ENCODE measurements at places on chromosomes 16 and 17.
A peak's percentile ranks its signal among the peaks of the same experiment; 100 is the strongest.

GRCh38 chr16:23699100-23699499 lies 13.9 kb downstream of the ERN2 start:
- no peak for DNase-seq

DNA sequence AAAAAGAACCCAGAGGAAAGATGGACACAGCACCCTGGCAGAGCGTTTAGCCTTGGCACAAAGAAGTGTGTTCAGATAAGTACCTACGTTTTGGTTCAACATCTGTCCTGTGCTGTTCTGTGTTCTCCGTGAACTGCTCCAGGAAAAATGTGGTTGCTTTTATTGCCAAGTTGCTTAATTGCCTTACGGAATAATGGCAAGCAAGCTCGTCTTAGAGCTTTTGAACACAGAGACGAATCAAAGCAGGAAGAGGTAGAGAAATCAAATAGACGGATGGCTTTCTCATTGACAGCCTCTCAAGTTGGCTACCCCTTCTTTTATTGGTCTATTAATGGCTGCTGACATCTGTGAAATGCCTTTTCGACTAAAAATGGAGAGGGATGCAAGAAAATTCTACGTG lies 911.1 kb upstream of the EEF2KMT start:
- DNase-seq, result no peak

DNA sequence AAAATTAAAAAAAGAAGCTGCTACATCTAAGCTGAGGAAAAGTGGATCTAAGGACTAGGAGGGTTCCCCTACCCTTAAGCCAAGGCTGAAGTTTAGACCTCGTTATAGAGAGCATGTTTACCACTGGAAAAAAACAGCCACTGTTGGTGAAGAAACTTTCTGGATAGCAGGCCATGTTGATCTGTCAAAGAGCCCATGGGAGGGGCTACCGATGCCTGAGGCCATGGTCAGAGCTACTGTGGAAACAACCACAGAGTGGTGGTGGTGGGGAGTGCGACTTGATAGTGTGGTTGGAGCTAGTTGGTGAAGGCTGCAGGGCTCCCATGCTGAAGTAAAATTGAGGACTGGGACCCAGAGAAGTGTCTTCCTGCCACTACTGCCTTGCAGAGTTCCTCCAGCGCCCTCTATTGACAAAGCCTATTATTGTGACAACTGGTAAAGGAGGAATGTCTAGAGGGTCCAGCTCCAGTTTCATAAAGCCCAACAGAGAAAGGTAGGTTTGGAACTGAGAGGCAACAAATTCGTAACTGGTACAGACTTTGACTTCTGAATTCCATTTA lies 12.7 kb upstream of the FAM20A start:
- DNase-seq, result peak; percentile 64

- no peak for DNase-seq
These were observed 32.1 kb upstream of the JPT2 start for GRCh38 chr16:1645914-1646525.

GRCh38 chr17:14381606-14382005 lies 80.7 kb downstream of the HS3ST3B1 start:
- DNase-seq, result no peak

DNA sequence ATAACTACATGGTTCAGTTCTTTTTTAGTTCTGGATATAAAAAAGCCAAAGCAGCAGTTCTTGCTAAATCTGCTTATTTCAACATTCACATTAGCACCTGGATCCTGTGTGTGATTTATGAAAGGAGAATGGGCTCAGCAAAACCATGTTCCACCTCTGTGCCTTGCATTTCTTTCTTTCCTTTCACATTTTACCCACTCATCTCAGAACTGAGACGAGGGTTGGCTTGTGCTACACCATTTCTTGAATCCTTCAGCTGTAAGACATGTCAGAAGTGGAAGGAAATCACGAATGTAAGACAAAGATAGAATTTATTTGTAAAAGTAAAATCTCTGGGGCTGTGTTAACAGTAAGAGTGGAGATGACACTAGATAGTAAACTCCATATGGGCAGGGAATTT lies 1.2 kb upstream of the UTP6 start:
- no peak for DNase-seq

DNA sequence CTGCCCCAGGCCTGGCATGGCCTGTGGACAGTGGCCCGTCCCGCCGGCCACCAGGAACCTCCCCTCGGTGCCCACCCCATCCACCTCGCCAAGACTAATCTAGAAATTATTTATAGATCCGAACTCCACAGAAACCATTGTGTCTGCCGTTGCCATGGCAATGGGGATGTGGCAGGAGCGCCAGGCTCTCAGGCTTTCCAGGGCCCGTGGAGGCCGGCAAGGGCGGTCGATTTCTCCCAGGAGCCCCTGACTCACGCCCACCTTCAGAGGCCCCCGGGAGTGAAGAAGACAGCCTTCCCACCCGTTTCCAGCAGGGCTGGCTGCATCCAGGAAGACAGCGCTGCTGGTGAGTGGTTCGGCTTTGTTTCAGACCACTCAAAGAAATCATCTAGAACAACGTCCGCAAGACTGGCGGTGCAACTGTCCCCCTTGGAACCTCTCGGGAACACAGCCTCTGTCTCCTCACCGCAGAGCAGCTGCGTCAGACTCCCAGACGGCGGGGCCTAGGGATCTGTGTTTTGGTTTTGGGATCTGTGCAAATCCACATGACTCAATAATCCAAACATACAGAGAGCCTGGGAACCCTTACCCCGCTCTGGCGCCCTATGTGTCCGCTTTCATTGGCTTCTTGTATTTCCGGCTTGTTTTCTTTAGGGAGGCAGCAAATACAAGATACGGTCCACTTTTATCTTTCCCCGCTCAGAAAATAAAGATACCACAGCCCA lies 48.5 kb upstream of the ZCCHC14 start:
- no peak for DNase-seq

- no peak for DNase-seq
These were observed 14.4 kb downstream of the ELAC2 start for GRCh38 chr17:13003454-13003851.

GRCh38 chr16:72753881-72754280 lies 294.0 kb downstream of the ZFHX3 start:
- no peak for DNase-seq

DNA sequence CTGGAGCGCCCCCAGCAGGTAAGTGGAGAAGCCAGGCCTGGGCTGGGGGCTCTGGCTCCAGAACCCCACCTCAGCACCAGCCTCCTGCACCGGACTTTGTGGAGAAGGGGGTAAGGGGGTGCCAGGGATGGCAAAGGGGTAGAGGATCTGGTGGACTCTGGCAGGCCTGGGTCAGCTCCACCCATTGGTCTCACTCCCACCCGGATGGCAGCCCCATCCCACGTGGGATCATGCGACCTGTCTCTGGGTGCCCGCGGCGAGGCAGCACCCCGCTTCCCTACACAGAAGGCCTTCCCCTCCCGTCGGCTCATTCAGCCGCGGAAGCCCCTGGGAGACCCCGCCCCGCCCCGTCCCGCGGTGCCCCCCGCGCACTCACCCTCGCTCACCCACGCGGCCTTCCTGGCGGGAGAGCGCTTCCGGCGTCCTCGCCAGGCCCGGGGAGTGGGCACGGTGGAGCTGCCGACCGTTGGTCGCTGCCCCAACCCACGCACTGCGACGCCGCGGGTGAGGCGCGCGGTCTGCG lies 498 bp upstream of the PLEKHG4 start:
- DNase-seq, result no peak

DNA sequence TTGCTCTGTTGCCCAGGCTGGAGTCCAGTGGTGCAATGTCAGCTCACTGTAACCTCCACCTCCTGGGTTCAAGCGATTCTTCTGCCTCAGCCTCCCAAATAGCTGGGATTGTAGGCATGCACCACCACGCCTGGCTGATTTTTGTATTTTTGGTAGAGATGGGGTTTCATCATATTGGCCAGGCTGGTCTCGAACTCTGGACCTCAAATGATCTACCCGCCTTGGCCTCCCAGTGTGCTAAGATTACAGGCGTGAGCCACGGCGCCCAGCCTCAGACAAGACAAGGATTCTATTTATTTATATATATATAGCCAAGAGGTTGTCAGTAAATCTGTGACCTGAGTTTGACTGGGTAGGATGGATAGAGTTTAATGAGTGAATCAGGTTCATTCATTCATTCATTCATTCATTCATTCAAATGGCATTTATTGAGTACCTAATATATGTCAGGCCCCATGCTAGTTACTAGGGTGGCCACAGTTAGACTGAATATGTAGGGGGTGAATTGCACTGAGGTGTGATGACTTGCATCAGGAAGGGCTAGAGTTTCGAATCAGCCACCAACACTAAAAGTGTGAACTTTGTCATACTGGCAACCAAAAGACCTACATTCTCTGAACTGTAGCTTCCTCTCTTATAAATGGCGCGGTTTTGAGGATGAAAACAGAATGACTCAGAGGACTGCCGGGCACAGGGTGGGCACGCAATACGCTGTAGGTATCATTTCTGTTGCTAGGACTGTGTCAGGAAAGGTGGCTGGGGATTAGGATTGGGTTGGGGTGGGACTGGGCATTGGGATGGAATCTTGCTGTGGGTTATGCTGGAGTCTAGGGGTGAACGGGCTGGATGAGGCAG lies 37.8 kb downstream of the ITGAE start:
- no peak for DNase-seq

DNA sequence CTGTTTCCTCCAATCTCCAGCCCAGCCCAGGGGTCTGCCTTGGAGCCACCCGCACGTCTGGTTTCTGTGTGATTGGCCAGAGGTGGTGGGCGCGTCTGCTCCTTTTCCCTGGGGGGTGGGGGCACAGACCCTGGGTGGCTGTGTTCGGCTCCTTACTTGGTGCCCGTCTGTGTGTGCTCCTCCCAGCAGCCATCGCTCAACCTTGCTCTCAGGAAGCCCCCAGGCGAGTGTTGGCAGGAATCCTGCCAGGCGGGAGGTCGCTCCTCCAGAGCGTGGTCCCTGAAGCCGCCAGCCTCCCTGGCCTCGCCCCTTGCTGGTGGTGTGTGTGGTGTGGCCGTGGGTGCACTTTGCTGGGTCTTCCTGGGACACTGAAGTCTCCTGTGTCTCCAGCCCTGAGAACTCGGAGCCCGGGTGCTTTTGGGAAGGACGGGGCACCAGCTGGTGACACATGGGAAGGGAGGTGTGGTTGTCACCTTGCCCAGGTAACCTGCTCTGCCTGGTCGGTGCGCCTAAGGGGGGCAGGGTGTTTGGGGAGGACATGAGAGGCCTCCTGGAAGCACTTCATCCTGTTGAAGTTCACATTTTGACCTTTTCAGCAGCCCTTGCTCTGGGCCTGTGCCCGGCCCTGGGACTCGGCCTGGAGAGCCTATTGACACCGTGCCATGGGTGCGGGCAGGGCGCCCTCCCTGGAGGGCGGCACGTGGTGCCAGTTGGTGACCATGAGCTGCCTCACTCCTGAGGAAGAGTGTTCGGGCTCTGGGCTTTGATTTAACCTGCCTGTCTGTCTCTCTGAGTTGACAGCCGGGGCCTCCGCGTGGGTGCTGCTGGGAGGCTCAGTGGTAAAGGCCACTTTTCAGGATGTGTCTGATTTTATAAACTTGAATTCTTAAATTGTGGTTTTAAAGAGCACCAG lies 49.0 kb upstream of the ZNF750 start:
- DNase-seq, result no peak

GRCh38 chr16:66483689-66484452 lies 56.8 kb downstream of the BEAN1 start:
- DNase-seq, result no peak
